Aorta (tissue), 5 donors: ENCODE measurements at places on chromosomes 2 and 18. TPM values are rescaled to one million over a fixed set of nuclear protein-coding genes. Genes with fewer than 3 reads are reported as not detected.

UGT1A10 gene
- polyA plus RNA-seq = not detected

INHA gene
- 3.6 TPM for polyA plus RNA-seq

CYP26B1 gene
- 2.0 TPM for polyA plus RNA-seq

FEV gene
- polyA plus RNA-seq = not detected

ITGB1BP1 gene
- polyA plus RNA-seq = 151 TPM

SERPINB12 gene
- not detected for polyA plus RNA-seq

SNED1 gene
- polyA plus RNA-seq = 27.3 TPM

CCDC93 gene
- 5.8 TPM for polyA plus RNA-seq

AP1S3 gene
- polyA plus RNA-seq = 0.50 TPM

DNA sequence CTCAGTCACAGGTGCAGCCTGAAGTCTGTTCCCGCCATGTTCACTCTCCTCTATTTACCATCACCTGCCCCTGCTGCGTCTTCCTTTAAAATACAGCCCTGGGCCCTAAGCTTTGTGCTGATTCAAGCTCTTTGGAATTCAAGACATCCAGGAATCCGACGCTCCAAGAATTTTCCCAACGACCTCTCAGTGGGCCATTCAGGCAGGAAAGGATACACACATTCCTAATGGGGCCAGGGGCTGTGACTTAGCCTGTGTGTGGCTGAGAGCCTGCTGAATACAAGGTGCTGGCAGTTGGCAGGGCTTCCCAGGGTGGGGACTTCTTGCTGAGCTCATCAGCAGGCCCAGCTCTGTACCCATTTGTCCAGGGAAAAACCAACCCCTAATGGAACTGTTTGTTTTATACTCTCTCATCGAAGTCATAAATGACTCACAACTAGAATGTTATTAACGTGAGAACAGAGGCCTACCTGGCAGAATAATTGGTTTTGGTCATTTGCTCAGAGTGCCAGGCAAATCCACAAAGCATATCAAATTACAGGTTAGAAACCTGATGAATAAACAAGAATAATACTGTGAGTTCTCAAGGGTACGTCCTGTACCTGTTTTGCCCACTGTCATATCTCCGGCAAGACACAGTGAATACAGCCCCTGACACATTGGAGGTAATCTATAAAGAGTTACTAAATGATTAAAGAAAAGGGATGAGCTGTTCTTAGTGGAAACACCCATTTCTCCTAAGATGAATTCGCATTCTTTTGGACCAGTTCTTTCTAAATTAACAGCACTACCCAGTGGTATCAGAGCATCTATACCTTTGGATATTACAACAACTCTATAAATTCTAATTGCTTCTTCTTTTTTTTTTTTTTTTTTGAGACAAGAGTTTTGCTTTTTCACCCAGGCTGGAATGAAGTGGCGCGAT is 12.6 kb upstream of the KCMF1 start:
- H3K4me1 ChIP-seq = no peaks in the 10 kb centered on the region
- H3K27me3 ChIP-seq = no peaks in the 10 kb centered on the region
- H3K27ac ChIP-seq = no peak overlapping the region

- no peaks in the 10 kb centered on the region for H3K36me3 ChIP-seq
- no peak overlapping the region for H3K4me3 ChIP-seq
- no peak overlapping the region for H3K27ac ChIP-seq
Observed at GRCh38 chr2:196066291-196067087, 2.1 kb downstream of the DNAH7 start.

- H3K4me1 ChIP-seq = no peaks in the 10 kb centered on the region
- H3K36me3 ChIP-seq = no peaks in the 10 kb centered on the region
- H3K27me3 ChIP-seq = no peaks in the 10 kb centered on the region
- no peak for DNase-seq
- H3K27ac ChIP-seq = no peak overlapping the region
Observed at GRCh38 chr2:63665846-63666475, 77.2 kb downstream of the MDH1 start.

DNA sequence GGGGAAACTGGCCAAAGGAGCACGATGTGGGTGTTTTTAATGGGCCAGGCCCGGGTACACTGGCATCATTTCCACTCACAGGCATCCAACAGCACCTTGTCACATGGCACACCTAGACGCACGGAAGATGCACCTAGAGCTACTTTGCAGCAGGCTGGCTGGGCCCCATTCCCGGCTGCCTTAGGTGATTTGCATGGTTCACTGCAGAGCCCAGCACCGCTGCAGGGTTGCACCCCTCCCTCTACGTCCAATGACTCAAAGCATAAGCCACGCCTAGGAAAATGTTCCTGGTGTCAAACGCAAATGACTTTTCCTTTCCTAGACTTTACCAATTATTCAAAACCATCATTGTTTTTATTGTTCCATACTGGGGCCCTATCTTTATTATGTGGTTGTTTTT is 222.9 kb downstream of the EIPR1 start:
- no peak for DNase-seq
- H3K27me3 ChIP-seq = no peaks in the 10 kb centered on the region
- H3K36me3 ChIP-seq = no peaks in the 10 kb centered on the region
- no peak overlapping the region for H3K27ac ChIP-seq
- no peaks in the 10 kb centered on the region for H3K4me1 ChIP-seq

- no peak overlapping the region for H3K4me3 ChIP-seq
- H3K27ac ChIP-seq = no peak overlapping the region
- H3K27me3 ChIP-seq = no peaks in the 10 kb centered on the region
- no peaks in the 10 kb centered on the region for H3K36me3 ChIP-seq
- no peak for DNase-seq
Observed at GRCh38 chr2:226059961-226060627, 660.6 kb downstream of the NYAP2 start.

DNA sequence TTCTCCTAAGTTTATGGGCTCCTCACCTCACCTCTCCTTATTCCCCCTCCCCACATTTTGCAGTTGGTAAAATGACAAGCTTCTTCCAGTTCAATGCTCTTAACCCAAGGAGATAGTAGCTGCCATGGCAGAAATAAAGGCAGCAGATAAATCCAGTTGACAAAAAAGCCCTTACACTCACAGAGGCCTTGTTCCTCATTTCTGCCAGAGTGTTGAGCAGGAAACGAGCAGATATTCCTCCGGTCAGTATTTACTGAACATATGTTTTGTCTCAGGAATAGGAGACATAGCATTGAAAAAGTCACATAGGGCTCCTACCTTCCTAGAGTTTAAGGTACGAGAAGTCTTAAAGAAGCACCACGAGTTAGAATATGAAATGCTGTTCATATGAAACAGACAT is 493.7 kb upstream of the TNP1 start:
- H3K27ac ChIP-seq = no peak overlapping the region
- peaks cover 8% of the 10 kb centered on the region for H3K4me1 ChIP-seq
- no peak for DNase-seq
- no peaks in the 10 kb centered on the region for H3K27me3 ChIP-seq
- no peak overlapping the region for H3K4me3 ChIP-seq
- H3K36me3 ChIP-seq = no peaks in the 10 kb centered on the region

DNA sequence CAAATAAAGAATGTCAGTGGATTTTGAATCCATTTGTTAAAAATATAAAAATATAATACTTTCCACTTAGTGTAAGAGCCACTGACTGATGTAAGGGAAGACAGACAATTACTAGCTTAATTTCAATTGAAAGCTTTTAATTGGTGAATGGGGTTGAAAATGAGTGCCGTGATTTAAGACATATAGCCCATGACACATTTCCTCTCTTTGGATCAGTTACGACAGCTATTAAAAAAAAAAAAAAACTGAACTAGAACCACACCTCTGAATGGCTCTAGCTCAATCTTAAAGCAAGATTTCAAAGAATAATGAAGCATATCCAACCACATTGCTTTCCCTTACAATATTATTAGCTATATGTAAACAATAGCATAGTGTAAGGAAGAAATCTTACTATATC is 44.0 kb downstream of the CIB4 start:
- H3K27ac ChIP-seq = no peak overlapping the region
- H3K27me3 ChIP-seq = no peaks in the 10 kb centered on the region
- DNase-seq = no peak
- no peak overlapping the region for H3K4me3 ChIP-seq
- H3K36me3 ChIP-seq = no peaks in the 10 kb centered on the region

GRCh38 chr2:54626131-54626530 is 97.3 kb upstream of the EML6 start:
- no peaks in the 10 kb centered on the region for H3K27me3 ChIP-seq
- DNase-seq = no peak
- H3K4me3 ChIP-seq = no peak overlapping the region

DNA sequence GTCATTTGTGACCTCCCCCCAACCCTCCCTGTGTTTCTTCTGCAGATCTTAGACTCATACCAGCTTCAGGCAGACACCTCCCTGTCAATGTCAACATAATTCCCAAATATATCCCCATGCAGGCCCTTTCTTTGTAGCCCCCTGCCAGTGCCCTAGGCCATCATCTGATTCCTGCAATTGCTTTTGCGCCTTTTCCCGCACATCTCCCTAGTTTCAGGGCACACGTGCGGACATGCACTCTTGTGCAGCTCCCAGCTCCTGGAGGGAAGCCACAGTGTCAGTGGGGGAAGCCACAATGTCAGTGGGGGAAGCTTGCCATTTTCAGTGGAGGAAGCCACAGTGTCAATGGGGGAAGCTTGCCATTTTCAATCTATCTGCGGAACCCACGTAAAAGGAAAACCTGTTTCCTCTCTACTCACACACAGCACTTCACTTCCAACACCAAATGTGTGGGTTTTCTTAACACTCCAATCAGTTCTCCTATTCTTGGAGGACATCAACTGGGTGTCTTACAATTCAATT is 256.4 kb downstream of the ACKR3 start:
- H3K27me3 ChIP-seq = no peaks in the 10 kb centered on the region
- no peak overlapping the region for H3K4me3 ChIP-seq
- H3K36me3 ChIP-seq = no peaks in the 10 kb centered on the region
- DNase-seq = no peak

DNA sequence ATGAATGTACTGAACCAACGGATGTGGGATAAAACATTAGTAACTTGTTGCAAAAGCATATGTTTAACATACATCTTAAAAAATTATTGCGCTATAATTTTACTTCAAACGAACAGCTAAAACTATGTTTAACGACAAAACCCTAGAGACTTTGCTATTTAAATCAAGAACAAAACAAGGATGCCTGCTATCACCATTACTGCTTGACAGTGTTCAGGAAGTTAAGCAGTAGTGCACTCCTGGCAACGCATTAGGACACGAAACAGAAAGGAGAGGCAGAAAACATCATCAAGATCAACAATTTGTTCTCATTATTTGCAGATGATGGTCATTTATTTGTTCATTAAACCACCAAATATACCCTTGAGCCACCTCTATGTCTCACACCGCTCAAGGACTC is 151.9 kb downstream of the GALNT1 start:
- H3K27ac ChIP-seq = no peak overlapping the region
- peaks cover 1% of the 10 kb centered on the region for H3K27me3 ChIP-seq
- no peak for DNase-seq
- H3K4me1 ChIP-seq = no peaks in the 10 kb centered on the region
- no peaks in the 10 kb centered on the region for H3K36me3 ChIP-seq

- no peaks in the 10 kb centered on the region for H3K27me3 ChIP-seq
- H3K4me3 ChIP-seq = no peak overlapping the region
- H3K4me1 ChIP-seq = no peaks in the 10 kb centered on the region
- H3K36me3 ChIP-seq = no peaks in the 10 kb centered on the region
- H3K27ac ChIP-seq = no peak overlapping the region
Observed at GRCh38 chr2:11073776-11074175, 81.5 kb upstream of the SLC66A3 start.

GRCh38 chr2:128560718-128561117 is 242.1 kb upstream of the HS6ST1 start:
- no peaks in the 10 kb centered on the region for H3K27me3 ChIP-seq
- H3K27ac ChIP-seq = no peak overlapping the region
- H3K36me3 ChIP-seq = no peaks in the 10 kb centered on the region
- H3K4me3 ChIP-seq = no peak overlapping the region
- no peak for DNase-seq
- no peaks in the 10 kb centered on the region for H3K4me1 ChIP-seq

- no peaks in the 10 kb centered on the region for H3K4me1 ChIP-seq
- H3K4me3 ChIP-seq = no peak overlapping the region
- H3K27me3 ChIP-seq = no peaks in the 10 kb centered on the region
Observed at GRCh38 chr2:3187467-3187866, 190.2 kb downstream of the EIPR1 start.

DNA sequence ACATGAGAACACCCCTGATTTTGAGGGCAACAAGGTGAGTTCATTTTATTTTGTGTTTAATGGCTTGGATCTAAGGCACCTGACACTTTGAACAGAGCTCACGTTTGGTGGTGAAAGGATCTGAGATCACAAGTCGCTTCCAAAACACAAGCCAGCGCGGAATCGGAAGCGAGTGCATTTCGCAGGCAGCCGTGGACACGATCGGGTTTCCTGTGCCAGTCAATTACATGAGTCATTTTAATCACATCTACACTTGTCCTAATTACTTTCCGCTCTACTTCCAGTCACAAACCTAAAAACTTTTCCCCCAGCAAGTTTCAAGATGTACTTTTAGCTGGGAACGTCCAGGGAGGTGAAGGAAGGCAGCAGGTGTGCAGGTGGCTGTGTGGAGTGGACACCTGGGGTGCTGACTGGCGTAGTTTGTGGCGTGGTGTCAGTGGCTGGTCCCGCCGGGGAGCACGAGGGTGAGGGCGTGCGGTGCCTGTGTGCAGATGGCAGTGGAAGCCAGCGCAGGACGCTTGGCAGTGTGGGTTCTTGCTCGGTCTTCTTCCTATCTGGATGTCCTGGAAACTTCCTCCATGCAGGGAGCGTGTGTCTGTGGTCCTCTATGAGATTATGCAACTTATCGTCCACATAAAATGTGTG is 75.6 kb downstream of the DCDC2C start:
- H3K4me3 ChIP-seq = no peak overlapping the region
- H3K36me3 ChIP-seq = no peaks in the 10 kb centered on the region
- H3K27me3 ChIP-seq = no peaks in the 10 kb centered on the region
- no peaks in the 10 kb centered on the region for H3K4me1 ChIP-seq
- DNase-seq = no peak
- H3K27ac ChIP-seq = no peak overlapping the region

DNA sequence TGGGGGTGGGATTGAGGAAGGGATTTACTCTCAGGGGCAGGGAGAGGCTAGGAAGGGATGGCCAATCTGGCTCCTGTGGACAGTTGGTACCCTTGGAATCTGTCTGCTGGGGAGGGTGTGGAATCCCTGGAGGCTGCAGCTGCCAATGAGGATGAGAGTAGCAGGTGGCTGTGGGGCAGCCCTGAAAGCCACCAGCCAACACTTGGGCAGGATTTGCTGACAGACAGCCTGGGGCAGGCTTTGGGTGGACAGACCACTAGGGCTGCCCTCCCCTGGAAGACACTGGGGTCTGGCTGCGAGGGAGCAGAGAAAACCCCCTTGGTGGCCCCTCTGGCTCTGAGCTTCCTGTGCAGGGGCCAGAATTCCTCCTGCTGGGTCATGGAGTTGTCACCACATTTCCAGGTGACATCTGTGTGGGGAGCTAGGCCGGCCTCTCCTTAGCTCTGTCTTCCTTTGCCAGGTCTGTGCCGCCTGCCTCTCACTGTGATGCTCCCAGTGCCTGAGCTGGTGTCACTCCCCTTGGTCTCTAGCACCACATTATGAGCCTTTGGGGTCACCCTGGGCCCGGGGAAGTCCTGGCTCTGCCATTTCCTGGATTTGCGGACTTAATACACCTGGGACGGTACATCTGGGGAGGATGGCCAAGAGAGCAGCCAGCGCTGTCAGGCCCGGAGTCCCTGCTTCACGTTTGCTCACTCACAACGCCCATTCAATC is 13.4 kb upstream of the ARHGEF4 start:
- no peak overlapping the region for H3K27ac ChIP-seq
- no peaks in the 10 kb centered on the region for H3K4me1 ChIP-seq
- H3K36me3 ChIP-seq = no peaks in the 10 kb centered on the region
- DNase-seq = peak; percentile 21
- no peaks in the 10 kb centered on the region for H3K27me3 ChIP-seq

GRCh38 chr2:220961143-220961860 is 610.8 kb downstream of the EPHA4 start:
- H3K27ac ChIP-seq = no peak overlapping the region
- DNase-seq = no peak
- H3K27me3 ChIP-seq = no peaks in the 10 kb centered on the region
- H3K4me1 ChIP-seq = peaks cover 2% of the 10 kb centered on the region
- no peaks in the 10 kb centered on the region for H3K36me3 ChIP-seq
